COLO829 (cell line): ENCODE measurements at places on chromosomes 16 and 17.

DNA sequence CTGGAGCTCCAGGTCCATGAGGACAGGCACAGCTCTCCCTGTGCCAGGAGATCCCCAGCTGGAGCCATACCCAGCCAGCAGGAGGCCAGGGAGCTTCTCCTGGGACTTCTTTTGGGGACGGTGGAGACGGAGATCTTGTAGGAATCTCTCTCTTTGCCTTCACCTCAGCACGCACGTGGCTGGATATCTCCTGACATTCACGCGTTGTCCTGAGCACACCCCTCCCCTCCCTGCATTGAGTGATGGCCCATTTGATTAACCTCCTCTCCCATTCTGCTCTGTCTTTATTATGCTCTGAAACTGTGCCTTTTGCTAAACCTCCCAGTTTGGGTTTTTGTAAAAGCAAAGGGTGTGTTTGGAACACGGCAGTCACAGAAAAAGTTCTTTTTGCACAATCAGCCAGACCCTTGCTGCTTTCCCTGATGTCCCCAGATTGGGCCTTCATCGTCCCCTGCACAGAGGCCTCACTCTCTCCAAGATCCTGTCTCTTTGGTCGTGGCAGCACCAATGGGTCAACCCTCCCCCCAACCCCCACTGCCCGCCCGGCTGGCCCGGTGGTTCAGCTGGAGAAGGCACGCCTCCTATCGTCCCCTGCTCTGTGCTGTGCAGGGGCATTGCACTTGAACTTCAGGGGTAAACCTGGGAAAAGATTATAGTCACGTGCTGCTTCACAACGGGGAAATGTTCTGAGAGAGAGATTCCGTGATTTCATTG lies 32.5 kb upstream of the LGALS9 start:
- DNase-seq, result no peak

GRCh38 chr17:57234061-57234738 lies 22.1 kb upstream of the MSI2 start:
- no peak for DNase-seq

DNA sequence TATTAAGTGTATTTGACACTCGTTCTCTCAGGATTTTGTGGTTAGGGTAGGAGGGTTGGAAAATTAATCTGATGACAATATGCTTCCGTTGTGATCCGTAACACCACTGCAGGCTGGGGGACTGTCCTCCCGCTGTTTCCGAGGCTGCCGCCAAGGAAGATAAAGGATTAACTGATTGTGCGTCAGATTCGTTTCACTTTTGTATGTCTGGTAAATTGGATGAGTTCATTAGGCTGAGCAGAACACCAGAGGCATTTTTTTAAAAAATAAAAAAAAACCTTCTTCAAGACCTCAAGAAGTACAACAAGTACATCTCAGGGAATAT lies 486.7 kb upstream of the SALL1 start:
- no peak for DNase-seq

DNA sequence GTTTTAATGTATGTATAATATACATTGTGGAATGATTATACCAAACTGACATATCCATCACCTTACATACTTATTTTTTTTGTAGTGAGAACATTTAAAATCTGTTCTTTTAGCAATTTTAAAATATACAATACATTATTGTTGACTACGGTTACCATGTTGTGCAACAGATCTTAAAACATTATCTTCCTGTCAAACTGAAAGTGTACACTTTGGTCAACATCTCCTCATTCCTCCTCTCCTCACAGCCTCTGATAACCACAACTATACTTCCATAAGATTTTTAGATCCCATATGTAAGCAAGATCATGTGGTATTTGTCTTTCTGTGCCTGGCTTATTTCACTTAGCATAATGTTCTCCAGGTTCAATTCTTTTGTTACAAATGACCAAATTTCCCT lies 7.5 kb upstream of the DNAJA2 start:
- DNase-seq, result no peak

DNA sequence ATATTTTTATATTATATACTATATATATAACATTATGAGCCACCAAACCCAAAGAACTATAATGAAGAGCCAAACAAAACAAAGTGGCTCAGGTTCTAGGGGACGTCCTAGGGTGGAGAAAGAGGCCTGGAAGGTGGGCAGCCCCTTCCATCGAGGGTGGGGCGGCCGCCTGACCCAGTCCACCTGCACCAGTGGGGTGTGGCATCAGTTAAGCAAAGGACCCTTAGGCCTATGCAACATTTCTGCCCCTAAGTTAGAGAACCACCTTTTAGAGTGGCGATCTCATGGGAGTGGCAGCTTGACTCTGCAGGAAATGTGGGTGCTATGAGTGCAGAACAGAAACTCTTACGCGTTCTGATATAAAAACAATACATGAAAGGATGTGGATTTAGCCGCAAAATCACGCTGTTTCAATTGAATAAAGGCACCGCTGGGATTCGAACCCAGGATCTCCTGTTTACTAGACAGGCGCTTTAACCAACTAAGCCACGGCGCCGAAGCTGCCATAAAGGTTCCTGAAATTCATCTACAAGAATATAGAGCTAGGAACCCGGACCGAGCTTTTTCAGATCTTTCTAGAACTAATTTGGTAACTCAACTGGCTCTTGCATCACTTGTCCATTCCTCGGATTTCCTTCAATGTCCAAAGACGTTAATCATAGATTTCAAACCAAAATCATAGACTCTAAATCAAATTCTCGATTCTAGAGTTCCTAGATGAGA lies 15.6 kb upstream of the AURKB start:
- no peak for DNase-seq

DNA sequence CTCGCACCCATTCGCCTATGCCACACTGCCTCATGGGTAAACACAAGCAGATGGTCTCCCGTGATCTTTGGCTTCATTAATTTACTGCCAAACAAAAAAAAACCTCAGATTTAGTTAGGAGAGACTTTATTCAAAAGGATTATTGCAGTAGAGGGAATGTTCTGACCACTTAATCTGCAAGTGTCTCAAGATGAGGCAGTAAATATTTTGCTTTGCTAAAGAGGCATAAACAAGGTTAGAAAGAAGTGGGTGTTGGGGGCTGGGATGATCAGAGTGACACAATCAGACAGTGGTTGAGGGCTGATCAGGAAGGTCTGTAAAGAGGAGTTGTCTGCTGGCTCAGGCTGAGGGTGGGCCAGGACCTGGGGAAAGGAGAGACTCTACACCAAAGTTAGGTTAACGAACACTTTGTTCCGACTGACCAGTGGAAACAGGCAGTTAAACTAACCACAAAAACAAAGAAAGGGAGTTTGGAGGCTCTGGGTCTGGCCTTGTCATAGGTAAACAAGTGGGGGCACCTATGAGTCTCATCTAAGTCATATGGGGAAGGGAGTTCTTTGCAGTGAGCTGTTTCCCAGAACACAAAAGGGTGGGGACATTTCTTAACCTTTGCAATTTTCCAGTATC lies 28.5 kb downstream of the HSD17B2 start:
- no peak for DNase-seq

GRCh38 chr17:57498443-57498842 lies 242.1 kb downstream of the MSI2 start:
- DNase-seq, result no peak

DNA sequence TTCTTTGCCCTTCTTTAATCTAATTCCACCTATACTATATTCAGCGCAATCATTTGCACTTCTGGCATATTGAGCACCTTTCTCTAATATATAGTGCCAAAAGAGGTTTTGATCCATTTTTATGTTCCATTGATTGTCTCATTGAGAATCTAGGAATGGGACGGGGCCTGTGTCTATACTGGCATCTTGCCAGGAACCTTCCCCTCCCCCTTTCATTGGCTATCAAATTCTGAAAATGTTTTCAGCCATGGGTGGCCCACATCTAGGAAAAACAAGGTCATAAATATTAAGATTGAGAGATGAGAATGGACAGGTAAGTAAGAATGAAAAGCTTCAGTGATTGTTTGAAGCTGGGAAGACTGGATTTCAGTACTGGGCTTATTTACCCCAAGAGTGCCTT lies 159.9 kb downstream of the FTO start:
- no peak for DNase-seq

GRCh38 chr17:64190472-64190871 lies 60.5 kb upstream of the ERN1 start:
- DNase-seq, result no peak

DNA sequence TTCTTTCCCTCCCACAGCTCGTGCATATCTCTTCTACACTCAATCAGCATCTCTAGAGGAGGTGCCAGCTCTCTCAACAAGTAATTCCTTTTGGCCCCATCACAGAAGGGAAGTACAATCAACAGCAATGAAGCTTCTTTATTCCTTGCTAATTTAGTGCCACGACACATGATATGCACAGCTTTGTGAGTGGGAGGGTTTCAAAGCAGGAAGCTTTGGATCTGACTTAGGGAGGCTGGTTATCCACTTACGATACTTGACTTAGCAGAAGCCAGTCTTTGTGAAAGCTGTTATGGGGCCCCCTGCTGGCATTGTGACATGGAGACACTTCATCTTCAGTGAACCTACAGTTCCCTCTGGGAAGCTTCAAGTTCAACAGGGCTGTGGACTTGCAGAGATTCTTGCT lies 81.0 kb downstream of the TMEM100 start:
- peak; percentile 33 for DNase-seq

- no peak for DNase-seq
Observed at GRCh38 chr16:60481591-60481990, 1554.6 kb downstream of the CDH8 start.

DNA sequence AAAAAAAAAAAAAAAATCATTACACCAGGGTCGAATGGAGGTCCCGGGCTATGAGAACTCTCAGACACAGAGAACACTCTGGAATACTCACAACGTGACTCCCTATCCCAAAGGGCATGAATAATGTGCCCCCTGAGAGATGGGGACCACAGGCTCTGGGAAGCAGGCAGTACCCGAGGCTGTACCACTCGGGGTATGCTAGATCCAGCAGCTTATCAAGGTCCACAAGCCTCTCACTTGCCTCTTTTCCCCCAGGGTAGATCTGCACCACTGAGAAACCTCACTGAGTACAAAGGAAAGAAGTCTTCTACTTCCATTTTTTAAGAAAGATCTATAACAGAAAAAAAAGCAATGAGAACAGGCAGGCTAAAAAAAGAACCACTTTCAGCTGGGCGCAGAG lies 40.5 kb downstream of the WDR59 start:
- DNase-seq, result no peak

DNA sequence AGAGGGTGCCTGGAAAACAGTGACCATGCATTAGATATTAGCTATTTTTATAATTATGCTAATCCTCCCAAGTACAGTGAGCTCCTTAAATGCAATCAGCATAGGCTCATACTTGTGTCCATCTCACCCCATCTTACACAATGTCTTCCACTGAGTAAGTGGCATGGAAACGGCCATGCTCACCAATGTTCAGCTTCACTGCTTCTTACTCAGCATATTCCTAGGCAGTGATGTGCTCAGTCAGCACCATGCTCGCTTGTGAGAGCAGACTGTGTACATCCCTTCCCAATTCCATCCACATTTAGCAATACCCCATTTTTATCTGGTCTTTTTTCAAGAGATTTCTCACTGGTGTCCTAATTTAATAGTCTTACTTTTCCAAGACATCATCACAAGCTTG lies 454.8 kb upstream of the SOX9 start:
- DNase-seq, result no peak

- DNase-seq, result no peak
Observed at GRCh38 chr16:78458588-78458987, 359.1 kb downstream of the WWOX start.

GRCh38 chr17:60901806-60902205 lies 224.2 kb downstream of the BCAS3 start:
- DNase-seq, result peak; percentile 21

GRCh38 chr16:72800524-72801161 lies 247.3 kb downstream of the ZFHX3 start:
- DNase-seq, result no peak

DNA sequence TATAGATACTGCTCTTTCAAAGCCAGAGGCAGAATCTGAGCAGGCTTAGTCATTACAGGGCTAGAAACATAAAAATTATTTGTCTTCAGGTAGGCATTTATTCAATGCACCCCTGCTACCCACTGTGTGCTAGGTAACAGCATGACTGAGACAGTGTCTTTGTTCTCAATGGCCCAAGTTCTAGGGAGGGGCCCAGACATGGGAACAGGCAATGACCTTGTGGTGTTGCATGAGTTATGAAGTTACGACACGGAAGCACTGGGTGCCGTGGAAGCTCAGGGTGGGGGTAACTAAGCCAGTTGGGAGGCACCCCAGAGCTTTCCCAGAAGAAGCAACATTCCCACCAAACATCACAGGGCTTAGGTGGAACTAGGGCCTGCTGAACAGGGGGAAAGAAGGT lies 87.0 kb downstream of the CPPED1 start:
- DNase-seq, result no peak

DNA sequence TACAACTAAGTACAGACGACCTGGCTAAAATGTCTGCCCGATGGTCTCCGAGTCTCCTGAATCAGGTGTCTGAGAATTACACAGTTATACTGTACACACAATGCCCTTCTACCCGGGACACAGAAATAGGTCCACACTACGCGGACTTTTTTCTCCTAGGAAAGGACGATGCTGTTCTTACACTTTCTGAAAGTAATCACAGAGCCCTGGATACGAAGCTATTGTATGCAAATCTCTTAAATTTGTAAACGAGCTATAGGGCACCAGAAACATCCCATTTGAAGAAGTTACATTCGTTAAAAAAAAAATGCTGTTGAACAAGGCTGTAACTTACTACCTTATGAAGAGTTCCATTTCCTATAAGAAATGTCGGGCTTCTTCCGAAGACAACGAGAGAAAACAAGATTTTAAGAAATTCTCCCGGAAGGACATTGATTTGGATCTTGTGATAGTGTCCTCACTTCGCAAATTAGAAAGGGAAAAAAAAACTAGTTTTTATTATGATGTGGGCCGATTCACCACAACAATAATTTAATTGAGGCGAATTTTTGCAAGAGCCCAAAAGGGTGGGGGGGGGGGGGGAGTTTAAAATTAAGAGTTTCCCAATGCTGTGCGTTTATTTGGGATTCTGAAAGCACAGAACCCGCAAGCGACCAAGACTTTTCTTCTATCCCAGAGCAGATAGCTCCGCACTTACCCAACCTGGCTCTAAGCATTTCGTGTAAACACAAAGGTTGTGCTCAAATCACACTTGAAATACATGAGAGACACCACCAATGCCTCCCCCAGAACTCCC lies 1.5 kb upstream of the SOX9 start:
- no peak for DNase-seq

DNA sequence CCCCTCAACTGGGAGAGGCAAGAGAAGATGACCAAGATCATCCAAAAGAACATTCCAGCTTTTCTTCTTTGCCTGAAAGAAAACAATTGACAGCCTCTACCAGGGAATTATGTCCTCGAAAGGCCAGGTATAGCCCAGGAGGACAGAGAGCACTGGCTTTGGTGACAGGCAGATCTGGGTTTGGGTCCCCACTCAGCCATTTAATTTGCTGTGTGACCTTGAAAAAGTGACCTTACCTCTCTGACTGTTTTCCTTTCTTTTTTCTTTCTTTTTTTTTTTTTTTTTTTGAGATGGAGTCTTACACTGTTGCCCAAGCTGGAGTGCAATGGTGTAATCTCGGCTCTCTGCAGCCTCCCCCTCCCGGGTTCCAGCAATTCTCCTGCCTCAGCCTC lies 27.7 kb upstream of the KIFC3 start:
- DNase-seq, result no peak

DNA sequence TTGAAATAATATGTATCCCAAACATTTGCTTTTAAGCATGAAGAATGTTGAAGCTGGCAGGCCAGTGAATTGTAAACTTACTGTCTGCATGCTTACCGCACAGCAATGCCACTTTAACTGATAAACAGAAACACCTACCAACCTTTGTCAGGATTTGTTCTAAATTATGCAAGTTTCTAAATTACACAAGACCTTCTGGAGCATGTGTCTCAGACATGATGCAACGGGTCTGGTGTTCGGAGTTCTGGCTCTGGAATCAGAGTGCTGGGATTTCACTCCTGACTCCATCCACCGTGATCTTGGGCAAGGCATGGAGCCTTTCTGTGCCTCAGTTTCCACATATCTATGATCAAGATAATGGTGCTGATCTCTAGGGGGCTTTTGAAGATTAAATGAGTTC lies 111.2 kb downstream of the CCT6B start:
- DNase-seq, result no peak
